Stimulated activated CD8-positive, alpha-beta memory T cell treated with anti-CD3 and anti-CD28 coated beads, Interleukin-4, amount 100 ng/mL, for 1 hour (primary cell): ENCODE measurements at places on chromosomes 3 and 15.

- DNase-seq, result no peak
These were observed 11.8 kb upstream of the CSTA start for GRCh38 chr3:122313281-122313680.

DNA sequence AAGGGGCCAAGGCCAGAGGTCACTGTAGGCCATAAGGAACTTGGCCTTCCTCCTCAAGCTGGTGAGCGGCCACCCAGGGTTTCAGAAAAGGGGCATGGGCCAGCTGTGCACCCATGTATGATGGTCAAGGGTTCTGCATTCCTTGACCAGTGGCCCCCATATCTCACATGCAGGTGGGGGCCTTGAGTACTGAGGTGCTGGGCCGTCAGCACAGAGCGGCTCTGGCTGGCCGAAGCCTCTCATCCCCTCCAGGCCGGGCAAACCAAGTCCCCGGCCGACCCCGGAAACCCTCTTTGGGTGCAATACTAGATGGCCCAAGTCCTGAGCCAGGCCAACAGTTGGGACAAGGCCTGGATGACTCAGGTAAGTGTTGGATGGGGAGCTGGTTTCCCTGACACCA, 9.5 kb downstream of the ALG3 start:
- no peak for DNase-seq

- no peak for DNase-seq
These were observed 8.6 kb upstream of the LYSMD4 start for GRCh38 chr15:99741835-99742234.

GRCh38 chr15:78405336-78405924, 32.6 kb upstream of the IREB2 start:
- DNase-seq, result no peak
